ENCODE measurements at places on chromosomes 16 and 17.

DNA sequence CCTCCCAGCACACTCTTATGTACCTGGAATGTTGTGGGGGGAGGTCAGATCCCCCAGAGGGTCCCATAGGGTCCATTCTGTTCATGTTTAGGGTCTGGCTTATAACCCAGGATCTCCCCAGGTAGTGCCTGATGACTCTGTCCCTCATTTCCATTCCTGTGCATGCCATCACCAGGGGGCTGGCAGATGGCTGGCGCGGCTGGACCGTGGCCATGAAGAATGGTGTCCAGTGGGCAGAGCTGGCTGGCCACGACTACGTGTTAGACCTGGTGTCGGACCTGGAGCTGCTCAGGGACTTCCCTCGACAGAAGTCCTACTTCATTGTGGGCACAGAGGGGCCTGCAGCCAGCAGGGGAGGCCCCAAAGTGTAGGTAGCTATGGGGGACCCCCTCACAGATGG is 35.0 kb upstream of the ALKBH5 start:
- DNase-seq = no peak

DNA sequence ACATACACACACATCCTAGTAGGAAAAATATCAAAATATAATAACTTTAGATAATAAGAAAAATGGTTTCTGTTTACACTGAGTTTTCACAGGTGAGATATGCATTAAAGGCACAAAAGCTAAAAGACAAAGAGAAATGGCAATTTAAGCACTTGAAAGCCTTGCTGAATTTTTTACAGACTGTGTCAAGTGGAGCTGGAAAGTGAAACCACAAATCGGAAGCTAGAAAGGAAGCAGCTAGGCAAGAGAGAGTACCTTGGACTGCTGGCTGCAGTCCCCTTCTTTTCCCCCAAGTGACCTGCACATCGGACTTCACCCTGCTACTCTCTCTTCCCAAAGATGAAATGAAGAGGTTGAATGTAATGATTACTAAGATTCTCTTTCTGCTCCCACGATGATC is 135.1 kb downstream of the CDH13 start:
- DNase-seq = no peak

- no peak for DNase-seq
These were observed 3.8 kb upstream of the EEF2K start for GRCh38 chr16:22202261-22202637.

- no peak for DNase-seq
These were observed 1.2 kb upstream of the DPEP2 start for GRCh38 chr16:68000450-68000849.

- no peak for DNase-seq
These were observed 199.5 kb upstream of the CCL2 start for GRCh38 chr17:34055606-34056005.

DNA sequence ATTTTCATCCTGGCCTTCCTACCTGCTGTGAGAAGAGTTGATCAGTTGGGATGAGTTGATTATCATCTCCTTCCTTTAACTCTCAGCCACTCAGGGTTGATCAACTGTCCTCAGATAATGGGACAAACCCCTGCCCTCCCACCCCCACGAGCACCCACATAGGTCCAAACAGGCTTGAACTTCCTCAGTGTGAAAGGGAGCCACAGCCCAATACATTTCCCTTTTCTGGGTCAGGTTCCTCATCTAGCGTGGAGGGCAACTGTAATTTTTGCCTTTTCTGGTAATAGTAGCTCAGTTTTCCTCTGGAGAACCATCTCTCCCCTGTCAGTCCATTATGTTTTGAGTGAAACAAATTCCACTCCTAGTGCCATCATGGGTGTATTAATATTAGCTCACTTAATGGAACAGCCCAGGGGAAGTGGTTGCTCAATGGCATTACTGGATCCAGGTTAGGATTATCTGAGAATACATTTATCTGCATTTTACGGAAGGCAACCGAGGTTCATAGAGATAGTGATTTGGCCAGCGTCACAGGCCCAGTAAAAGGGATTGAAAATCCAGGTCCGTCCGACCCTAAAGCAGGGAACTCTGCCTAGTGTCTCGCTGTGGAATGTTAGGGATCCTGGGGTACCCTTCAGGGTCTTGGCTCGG is 476 bp upstream of the LPCAT2 start:
- peak; percentile 59 for DNase-seq

DNA sequence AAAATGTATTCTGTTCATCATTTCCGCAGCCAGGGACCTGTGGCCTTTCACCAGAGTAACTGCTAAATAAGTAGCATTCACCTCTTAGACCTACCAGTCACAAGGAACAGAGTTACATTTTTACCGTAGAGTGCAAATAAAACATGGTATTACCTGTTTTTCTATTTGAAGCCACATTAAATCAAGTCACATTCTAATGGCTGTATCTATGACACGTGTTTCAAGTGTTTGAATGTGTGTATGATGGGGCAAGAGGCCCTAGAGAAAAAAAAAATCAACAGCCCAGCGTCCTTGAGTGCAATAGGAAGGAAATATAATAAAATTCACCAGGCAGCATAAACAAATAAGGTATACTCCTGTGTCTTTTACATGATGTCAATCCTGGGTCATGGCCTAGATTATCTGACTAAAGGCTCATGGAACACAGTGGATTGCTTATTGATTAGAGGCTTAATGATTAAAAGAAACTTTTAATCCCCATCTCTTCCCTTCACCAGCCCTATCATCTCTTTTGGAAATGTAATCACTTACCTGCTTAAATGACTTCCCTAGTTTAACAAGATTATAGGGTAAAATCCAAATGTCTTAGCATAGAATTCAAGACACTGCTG is 168.7 kb upstream of the CDH5 start:
- DNase-seq = no peak

DNA sequence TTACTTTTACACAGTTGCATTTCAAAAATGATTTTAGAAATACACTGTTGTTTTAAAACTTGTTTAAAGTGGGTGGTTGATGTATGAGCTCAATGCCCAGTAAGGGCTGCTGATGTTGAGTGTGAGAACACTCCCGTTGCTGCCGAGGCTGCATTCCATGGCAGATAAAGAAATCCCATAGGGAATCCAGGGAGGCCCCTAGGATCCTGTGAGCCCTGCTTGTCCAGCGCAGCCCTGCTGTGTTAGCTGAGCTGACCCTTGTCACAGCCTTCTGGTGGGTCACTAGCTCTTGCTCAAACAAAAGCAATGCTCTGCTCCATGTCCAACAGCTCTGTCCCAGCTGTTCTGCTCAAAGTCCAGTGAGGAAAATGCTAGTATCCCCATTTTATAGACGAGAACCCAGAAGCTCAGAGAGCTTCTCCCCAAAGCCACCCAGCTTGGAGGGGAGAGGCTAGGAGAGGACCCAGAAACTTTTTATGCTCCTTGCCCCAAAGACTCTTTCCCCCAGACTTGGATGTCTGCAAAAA is 18.6 kb upstream of the COL1A1 start:
- no peak for DNase-seq

GRCh38 chr17:73582359-73582758 is 61.9 kb downstream of the SDK2 start:
- DNase-seq = no peak

GRCh38 chr16:21223787-21224186 is 9.7 kb upstream of the ANKS4B start:
- no peak for DNase-seq

GRCh38 chr17:1758807-1759206 is 3.1 kb upstream of the SERPINF1 start:
- peak; percentile 61 for DNase-seq

- no peak for DNase-seq
These were observed 27.3 kb upstream of the WFDC1 start for GRCh38 chr16:84267380-84267779.

- DNase-seq = peak; percentile 81
These were observed at the start of the genes ABI3 and GNGT2 for GRCh38 chr17:49210158-49211029. ABI3 (plus strand) TSS chr17:49210707; CDS start chr17:49210725, 18 bp downstream. GNGT2 (minus strand) TSS chr17:49210574; CDS start chr17:49207422, 3,152 bp downstream.

GRCh38 chr17:31508288-31509094 is 117.0 kb downstream of the RAB11FIP4 start:
- peak; percentile 75 for DNase-seq

DNA sequence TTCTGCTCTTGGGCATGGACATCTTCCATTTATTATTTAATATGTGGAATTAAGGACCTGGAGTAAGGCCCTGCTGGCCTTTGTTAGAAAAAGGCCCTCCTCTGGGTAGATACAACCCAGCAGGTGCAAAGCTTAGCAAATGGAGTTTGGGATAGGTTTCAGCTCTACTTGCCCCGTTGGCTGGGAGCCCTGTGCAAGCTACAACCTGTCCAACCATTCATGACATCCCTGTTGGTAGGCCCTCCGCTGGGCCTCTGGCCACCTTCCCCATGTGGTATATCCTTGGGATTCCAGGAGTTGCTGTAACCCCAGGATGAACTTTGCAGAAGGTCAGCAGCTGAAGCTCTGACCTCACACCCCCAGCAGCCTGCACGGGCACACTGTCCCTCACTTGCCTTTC is 6.4 kb downstream of the NGFR start:
- DNase-seq = no peak

GRCh38 chr16:5045499-5046115 is 11.9 kb upstream of the NAGPA start:
- no peak for DNase-seq

DNA sequence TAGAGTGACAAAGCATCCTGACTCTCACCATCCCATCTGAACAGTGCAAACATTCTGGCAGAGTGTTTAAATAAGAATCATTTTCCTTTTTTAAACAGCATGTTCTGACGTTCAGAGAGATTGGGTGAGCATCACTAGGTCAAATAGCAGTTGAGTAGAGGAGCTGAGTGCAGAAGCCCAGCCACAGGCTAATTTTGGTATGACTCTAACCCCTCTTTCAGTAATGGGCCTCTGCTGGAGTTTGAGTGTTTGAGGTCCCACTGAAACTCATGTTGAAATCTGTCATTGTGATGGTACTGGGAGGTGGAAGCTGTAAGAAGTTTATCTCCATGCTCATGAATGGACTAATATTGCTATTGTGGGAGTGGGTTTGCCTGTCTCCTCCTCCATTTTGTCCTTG is 194.4 kb downstream of the SALL1 start:
- DNase-seq = no peak

DNA sequence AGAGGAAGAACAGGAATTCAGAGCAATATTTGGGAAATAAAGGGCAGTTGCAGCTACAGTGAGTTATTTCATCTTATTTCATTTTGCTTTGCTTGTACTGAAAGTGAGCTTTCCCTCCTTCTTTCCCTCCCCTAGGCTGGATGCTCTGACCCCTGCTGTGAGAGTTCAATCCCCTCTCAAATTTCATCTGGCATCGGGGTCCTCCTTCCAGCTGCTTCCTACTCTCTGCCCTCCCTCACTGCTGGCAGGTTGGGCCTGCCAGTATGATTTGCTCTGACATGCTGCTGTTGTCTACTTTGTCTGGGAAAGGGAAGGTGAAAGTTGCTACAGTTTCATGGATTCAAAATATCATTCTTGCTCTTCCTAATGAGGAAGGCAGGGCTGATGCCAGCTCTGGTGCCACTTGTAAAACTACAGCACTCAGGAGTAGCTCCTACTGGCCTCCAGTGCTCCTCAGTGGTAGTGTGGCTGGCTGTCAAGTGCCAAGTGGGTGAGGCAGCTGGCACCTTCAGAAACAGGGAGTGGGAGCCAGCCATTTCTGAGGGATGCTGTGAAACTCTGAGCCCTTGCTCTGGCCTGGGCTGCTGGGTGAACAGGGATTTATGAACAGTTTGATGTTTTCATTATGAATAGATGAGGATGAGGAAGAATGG is 408.6 kb downstream of the HAPSTR1 start:
- no peak for DNase-seq

DNA sequence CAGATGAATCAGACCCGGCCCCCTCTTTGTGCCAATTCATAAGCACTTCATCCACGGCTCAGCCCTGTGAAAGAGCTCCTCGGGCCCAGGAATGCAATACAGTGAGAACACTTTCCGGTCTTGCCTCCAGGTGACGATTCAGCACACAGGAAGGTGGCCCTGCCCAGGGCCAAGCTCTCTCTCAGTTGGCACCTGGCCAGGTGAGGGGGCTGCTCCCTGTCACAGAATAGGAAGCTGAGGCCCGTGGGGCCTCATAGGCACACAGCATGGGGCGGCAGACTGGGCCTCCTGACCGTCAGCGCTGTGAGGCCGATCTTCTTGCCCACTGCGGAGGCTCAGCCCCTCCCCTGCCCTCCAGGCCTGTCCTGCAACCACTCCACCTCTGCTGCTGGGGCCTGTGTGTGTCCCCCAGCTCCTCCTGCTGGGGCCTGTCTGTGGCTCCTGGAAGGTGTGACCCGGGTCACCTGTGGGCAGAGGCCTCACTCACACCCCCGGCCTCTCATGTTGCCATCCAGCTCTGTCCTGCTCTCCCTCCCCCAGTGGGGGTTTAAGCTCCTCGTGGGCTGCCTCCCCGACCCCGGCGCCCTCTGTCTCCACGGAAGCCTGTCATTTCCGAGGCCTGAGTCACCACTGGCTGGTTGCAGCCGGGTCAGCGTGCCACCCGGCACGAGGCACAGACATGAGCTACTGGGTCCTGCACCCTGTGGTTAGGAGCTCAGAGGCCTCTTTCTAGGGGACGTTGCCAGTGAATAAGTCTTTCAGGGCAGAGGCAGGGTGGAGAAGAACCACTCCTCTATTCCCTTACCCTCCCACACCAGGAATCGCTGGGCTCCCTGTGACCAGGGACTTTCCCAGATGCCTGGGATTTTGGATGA is 114.4 kb downstream of the SEC14L1 start:
- peak; percentile 61 for DNase-seq

DNA sequence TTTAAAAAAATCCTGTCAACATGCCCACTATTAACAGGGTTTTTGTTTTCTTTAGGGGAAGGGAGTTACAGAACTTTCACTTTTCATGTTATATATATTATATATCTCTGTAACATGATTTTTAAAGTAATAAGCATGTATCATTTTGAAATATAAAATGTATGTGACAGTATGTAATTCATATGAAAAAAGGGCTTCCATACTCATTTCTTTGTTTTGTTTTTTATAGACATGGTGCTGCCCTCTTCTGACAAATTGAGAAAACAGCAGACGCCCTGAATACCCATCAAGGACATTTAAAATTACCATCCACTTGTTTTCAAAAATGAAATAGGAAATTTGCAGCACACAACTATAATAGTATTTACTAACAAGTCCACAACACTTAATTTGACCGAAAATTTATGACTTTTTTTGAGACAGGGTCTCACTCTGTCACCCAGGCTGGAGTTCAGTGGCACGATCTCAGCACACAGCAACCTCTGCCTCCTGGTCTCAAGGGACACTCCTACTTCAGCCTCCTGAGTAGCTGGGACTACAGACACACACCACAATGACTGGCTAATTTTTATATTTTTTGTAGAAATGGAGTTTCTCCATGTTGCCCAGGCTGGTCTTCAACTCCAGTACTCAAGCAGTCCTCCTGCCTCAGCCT is 30.4 kb downstream of the CFDP1 start:
- peak; percentile 41 for DNase-seq

DNA sequence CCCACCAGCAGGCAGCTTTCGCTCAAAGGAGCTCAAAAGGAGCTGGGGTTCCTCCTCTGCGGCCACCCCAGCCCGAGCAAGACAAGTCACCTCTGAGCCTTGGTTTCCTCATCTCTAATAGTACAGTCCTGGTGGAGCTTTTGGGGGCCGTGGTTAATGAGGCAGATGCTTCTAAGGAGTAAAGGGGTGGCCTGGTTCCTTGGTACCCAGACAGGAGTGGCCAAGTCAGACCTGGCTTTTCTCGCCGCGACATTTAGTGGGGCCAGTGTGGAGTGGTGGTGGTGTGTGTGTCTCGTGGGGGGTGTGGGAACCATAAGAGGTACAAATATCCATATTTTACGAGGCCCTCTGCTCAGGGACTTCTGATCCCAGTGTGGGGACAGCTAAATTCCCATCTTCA is 6.7 kb downstream of the FOXF1 start:
- DNase-seq = no peak
